AG10803 (cell line): ENCODE measurements at places on chromosomes 6 and 20.

DNA sequence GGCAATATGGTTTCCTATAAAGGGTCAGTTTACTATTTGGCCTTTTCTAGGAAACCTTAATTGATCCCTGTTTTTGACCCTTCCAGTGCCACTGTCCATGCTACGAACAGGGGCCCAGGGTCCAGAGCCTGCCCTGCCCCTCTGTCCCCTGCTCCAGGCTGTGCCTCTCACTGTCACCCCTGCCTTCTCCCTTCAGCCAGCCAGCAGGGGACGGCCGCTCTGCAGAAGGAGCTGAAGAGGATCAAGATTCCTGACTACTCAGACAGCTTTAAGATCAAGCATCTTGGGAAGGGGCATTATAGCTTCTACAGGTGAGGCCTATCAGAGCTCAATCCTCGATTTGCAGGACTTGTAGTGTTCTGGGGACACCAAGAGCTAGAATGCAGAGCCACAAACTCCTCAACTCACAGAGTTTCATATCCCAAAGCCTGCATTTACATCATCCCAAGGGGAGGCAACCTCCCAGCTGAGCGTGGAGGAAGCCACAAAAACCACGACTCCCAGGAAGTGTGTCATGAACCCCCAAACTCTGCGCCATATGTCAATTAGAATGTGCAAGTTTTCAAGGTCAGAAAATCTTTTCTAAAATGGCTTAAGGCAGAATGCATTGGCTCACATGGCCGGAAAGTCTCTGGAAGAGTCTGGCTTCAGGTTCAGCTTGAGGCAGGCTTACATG is 3.6 kb downstream of the BPI start:
- peak; percentile 76 for DNase-seq

DNA sequence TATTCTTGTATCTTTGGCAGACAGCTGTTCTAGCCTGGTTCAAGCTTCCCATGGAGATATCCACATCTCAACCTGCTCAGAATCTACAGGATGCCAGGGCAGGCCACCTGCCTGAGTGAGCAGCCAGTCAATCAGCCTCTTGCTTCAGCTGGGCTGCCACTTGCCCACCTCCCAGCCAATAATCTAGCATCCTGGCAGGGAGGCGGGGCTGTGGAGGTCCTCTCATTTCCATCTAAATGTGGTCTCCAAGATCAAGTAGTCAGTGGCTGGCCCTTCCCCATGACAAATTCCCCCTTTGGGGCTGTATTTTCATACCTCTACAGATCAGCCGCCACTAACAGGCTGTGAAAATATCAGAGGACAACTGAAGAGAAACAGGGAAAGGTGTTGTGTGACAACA is 33.0 kb upstream of the SPDEF start:
- no peak for DNase-seq

DNA sequence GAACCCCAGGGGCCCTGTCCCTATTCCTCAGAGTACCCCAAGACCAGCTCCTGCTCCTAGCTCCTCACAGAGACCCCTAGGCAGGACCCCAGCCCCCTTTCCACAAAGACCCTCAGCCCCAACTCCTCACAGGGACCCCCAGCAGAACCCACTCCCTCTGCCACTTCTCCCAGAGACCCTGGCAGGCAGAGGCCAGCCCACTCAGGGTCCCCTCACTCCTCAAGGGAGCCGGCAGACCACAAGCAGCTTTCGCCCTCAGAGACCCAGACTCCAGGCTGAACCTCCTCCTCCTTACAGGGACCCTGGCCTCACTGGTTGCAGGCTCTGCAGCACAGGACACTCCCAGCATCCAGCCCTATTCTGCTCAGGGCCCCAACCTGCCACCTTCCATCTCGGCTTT is 575 bp downstream of the SLC44A4 start:
- DNase-seq = no peak

DNA sequence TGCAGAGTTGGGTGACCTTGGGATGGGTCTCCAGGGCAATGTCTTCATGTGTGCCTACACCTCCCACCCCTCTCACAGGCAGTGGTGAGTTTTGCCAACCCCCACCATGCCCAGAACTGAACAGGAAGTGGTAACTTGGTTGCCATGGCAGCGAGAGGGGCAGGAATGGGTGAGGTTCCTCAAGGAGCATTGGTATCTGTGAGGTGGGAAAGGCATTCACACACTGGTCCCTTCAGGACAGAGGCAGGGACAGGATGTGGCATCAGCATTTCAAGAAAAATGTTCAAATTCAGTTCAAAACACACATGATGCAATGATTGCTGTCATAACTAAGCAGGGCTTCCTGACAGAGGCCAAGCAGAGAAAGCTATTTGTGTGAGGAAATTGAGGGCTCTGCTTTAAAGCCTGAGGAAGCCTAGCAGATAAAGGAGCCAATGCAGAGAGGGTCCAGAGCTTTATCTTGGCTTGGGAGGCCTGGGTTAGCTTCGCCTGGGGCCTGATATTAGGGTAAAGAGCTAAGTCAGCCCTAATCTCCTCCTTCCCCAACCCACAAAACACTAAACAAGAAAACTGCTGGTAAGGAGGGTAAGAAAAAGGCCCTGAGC is 551 bp downstream of the TREML2 start:
- DNase-seq = peak; percentile 69

DNA sequence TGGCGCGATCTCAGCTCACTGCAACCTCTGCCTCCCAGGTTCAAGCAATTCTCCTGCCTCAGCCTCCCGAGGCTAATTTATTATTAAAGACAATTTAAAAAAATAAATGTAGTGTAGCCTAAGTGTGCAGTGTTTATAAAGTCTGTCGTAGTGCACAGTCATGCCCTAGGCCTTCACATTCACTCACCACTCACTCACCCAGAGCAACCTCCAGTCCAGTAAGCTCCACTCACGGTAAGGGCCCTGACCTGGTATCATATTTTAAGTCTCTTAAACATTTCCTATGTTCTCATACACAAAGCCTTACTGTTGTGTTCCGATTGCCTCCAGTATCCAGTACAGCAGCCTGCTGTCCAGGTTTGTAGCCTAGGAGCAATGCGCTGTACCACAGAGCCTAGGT is 168.2 kb upstream of the FOXQ1 start:
- DNase-seq = peak; percentile 32

DNA sequence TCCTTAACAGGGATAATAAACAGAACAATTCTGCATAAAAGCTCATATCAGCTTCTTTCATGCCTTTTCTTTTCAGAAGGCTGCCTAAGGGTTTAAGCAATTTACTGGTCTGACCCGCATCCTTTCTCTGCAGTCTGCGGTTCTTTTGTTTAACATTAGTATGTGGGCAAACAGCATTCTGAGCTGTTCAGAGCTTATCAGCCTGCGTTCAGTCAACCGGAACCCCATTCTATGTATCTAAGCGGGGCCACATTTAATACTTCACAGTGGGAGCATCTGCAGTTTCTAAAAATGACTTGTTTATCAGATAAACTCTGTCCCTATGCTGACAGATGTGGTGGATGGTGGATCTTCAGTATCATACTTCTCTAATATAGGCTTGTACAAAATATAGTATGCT is 758.9 kb upstream of the MMS22L start:
- no peak for DNase-seq

DNA sequence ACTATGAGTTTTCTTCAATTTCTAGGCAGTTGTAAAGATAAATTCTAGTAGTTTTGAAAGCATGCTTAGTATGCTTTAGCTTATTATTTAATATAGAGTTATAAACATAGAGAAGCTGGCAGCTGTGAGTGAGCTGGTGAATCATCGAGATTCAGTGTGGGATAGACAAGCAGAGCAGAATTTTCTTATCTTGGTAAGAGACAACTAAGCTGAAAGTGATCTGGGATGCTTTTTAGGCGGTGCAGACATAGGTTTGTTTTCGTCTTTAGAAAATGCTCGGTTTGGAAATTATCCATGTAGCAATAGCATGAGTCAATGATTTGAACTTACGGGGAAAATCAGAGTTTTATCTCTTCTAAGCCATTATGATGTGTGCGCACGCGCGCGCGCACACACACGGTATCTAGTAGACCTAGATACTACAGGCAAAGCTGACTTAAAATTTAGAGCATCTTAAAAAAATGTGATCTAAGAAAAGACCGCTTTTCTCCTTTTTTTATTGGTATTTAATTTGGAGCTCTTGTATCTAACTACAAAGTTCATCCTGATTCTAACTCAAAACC is 128.3 kb upstream of the MAP3K7 start:
- DNase-seq = no peak
